Transverse colon (tissue), 4 donors: ENCODE measurements at places on chromosomes 6 and 20. TPM values are rescaled to one million over a fixed set of nuclear protein-coding genes. Genes with fewer than 3 reads are reported as not detected.

The C2 gene
- 7.5 TPM for total RNA-seq

The PTCRA gene
- total RNA-seq: not detected

The COL21A1 gene
- total RNA-seq: 0.40 TPM

The GPX5 gene
- total RNA-seq: not detected

The SAPCD1 gene
- total RNA-seq: not detected

The TEAD3 gene
- total RNA-seq: 67.7 TPM

The OR2B6 gene
- not detected for total RNA-seq

The PCNA gene
- 42.4 TPM for total RNA-seq

The OR2H2 gene
- not detected for total RNA-seq

The MLIP gene
- total RNA-seq: 0.64 TPM

The L3MBTL3 gene
- total RNA-seq: 27.1 TPM

The CAP2 gene
- total RNA-seq: 4.8 TPM

DNA sequence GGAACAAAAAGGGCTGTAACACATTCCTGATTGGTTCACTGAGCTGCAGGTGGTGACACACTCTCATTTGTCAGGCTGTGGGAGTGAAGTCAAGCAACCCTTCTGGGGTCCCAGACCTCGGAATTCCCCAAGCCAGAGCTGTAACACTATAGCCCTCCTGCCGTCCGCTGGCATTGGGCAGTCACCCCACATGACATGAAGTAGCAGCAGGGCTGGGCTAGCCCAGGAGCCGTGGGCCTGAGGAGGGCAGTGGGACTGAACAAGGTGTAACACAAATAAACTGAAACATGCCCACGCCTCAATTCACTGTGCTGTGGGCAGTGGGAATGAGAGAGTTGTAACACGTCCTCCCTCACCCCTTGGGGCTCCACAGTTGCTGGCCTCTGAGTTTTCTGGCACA is 689.1 kb upstream of the EYS start:
- H3K4me3 ChIP-seq: no peak overlapping the region
- no peak for DNase-seq

DNA sequence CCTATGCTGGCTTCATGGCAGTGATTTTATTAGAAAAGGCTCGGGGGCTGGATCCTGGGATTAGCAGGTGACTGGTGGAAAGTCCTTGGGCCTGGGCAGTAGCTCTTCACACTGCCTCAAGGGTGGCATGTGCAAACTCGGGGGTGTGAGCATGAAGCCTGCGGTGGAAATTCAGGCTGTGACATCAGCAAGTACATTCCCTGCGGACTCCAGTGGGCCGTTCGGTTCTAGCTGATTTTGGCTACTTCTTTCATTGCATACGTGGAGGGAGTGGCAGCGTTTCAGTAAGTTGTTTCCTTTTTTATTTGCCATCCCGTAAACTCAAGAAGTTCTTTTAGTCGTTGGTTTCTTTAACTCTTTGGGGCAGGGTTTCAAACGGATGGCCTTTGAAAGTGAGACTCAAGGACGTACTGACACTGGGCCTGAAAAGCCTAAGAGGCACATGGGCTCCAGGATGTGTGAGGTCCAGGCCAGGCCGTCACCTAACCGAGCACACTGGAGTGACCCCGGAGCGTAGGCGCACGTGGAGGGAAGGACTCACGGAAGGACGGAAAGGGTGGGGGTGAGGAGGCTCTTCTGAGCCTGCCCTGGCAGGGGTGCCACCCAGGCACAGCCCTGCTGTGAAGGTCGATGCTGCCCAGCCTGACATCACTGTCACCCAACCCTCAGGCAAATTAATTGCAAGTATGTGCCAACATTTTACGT is 104.0 kb upstream of the FRMD1 start:
- no peaks in the 10 kb centered on the region for H3K27me3 ChIP-seq
- H3K27ac ChIP-seq: no peak overlapping the region
- no peak overlapping the region for H3K4me3 ChIP-seq
- H3K36me3 ChIP-seq: no peaks in the 10 kb centered on the region
- DNase-seq: no peak
- H3K4me1 ChIP-seq: no peaks in the 10 kb centered on the region

GRCh38 chr6:119636060-119636459 is 286.5 kb upstream of the MAN1A1 start:
- no peak overlapping the region for H3K27ac ChIP-seq

GRCh38 chr20:37757550-37757949 is 63.7 kb downstream of the CTNNBL1 start:
- DNase-seq: no peak
- H3K4me1 ChIP-seq: no peaks in the 10 kb centered on the region
- no peaks in the 10 kb centered on the region for H3K27me3 ChIP-seq

GRCh38 chr6:145903356-145904102 is 60.6 kb downstream of the SHPRH start:
- H3K36me3 ChIP-seq: no peaks in the 10 kb centered on the region
- H3K27me3 ChIP-seq: no peaks in the 10 kb centered on the region
- no peak for DNase-seq
- H3K4me3 ChIP-seq: no peak overlapping the region

GRCh38 chr6:147776631-147777213 is 268.2 kb downstream of the SAMD5 start:
- no peak overlapping the region for H3K27ac ChIP-seq
- no peaks in the 10 kb centered on the region for H3K36me3 ChIP-seq
- DNase-seq: no peak
- no peak overlapping the region for H3K4me3 ChIP-seq
- H3K27me3 ChIP-seq: no peaks in the 10 kb centered on the region

DNA sequence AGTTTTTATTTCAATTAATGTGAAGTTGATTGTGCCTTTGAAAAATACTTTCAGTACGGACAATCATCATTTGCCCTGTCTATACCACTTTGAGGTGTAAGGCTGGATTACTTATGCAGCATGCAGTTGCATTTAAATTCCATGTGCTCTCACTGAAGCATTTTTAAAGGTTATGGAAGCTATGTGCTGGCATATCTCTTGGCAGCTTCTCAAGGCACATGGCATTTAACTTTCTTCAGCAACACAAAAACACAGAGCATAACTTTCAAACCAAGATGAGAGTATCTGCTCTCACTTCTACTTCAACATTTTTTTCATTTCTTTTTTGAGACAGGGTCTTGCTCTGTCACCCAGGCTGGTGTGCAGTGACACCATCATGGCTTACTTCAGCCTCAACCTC is 360.6 kb upstream of the RUNX2 start:
- no peaks in the 10 kb centered on the region for H3K36me3 ChIP-seq
- DNase-seq: no peak
- H3K4me1 ChIP-seq: no peaks in the 10 kb centered on the region

DNA sequence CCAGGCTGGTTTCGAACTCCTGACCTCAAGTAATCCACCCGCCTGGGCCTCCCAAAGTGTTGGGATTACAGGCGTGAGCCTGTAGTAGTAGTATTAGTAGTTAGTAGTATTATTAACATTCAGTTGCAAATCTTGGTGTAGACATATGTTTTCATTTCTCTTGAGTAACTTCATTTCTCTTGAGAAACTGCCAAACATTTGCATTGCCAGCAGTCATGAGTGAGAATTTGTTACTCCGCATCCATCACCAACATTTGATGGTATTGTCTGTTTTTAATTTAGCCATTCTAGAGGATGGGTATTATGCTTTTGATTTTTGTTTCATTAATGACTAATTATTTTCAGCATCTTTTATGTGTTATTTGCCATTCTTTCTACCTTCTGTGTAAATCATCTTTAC is 1.5 kb upstream of the ERVFRD-1 start:
- no peaks in the 10 kb centered on the region for H3K36me3 ChIP-seq
- no peaks in the 10 kb centered on the region for H3K4me1 ChIP-seq
- DNase-seq: no peak
- H3K4me3 ChIP-seq: no peak overlapping the region

DNA sequence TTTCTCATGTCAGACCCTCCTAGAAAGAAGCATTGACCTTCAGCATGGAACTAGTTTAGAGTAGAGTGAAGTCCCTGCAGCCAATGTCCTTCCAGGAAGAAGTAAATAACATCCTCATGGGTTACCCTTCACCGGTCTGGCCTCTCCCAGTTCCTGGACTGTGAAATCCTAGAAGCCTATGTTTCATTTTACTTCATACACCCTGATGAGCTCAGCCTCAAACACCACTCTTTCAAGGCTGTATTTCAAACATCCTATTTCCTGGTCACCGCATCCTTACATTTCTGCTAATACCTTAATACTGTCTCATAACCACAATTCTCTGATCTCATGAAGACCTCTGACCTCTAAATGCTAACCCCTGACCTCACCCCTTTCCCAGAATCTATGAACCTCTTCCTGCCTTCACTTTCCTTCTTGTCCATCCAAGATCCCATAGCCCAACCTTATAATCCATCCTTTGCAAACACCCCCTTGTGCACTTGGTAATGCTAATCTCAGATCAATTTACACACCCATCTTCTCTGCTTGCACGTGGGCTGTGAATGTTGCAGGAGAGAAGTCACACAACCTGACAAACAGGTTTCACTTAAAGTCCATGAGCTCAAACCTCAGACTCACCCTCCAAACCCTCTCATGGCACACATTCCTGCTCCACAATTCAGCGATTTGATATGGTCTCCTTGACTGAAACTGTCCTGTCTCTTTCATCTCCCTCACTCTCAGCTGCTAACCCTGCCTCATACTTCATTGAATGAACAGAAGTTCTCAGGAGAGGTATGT is 30.2 kb downstream of the SLC2A10 start:
- no peak overlapping the region for H3K27ac ChIP-seq
- H3K4me1 ChIP-seq: no peaks in the 10 kb centered on the region
- no peak for DNase-seq
- no peaks in the 10 kb centered on the region for H3K36me3 ChIP-seq

DNA sequence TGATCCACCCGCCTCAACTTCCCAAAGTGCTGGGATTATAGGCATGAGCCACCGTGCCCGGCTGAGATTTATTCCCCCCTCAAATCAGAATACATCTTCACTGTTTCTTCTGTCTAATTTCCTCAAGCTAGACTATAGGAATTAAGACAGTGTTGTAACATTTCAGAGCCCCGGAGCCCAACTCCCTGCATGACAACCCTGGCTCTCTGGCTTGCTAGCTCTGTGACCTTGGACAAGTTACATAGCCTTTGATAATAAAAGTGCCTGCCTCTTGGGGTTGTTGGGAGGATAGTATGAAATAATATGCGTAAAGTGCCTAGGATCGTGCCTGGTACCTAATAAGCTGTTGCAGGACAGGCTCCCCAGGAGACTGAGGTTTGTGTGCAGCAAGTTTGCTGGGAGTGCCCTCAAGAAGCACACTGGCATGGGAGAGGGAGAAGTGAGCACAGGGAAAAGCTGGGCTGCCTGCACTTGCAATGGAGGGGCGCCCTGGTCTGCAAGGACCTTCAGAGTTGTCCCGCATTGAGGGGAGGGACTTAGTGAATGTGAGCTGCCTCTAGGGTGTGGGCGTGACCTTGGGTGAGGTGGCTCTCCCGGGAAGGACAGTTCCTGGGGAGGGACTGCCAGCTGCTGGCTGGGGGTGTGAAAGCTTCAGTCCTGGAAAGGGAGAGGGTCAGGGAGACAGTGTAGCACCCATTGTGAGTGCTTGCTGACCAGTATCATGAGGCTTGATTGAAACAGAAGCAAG is 43.4 kb downstream of the TAF8 start:
- no peaks in the 10 kb centered on the region for H3K27me3 ChIP-seq
- H3K27ac ChIP-seq: no peak overlapping the region
- no peaks in the 10 kb centered on the region for H3K36me3 ChIP-seq
- DNase-seq: peak; percentile 50
- H3K4me3 ChIP-seq: no peak overlapping the region

- no peaks in the 10 kb centered on the region for H3K4me1 ChIP-seq
- peak; percentile 43 for DNase-seq
- H3K27me3 ChIP-seq: no peaks in the 10 kb centered on the region
- H3K36me3 ChIP-seq: no peaks in the 10 kb centered on the region
Measured at GRCh38 chr6:35311390-35312075, 13.9 kb downstream of the DEF6 start.

- DNase-seq: no peak
- peaks cover 5% of the 10 kb centered on the region for H3K27me3 ChIP-seq
- no peak overlapping the region for H3K4me3 ChIP-seq
- H3K36me3 ChIP-seq: no peaks in the 10 kb centered on the region
- H3K4me1 ChIP-seq: no peaks in the 10 kb centered on the region
Measured at GRCh38 chr6:79755967-79756366, 124.8 kb downstream of the SH3BGRL2 start.

DNA sequence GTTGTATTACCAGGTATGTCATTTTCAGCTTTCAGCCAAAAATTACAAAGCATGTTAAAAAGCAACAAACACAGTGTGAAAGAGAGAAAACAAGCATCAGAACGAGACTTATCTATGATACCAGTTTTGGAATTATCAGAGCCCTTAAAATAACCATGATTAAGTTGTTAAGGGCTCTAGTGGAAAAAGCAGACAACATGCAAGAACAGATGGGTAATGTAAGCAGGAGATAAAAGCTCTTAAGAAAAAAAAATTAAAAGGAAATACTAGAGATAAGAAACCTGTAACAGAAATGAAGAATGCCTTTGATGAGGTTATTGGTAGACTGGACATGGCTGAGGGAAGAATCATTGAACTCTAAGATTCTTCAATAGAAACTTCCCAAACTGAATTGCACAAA is 127.5 kb upstream of the SCGN start:
- H3K27me3 ChIP-seq: no peaks in the 10 kb centered on the region
- no peaks in the 10 kb centered on the region for H3K36me3 ChIP-seq
- no peaks in the 10 kb centered on the region for H3K4me1 ChIP-seq
- no peak overlapping the region for H3K27ac ChIP-seq
- DNase-seq: no peak

DNA sequence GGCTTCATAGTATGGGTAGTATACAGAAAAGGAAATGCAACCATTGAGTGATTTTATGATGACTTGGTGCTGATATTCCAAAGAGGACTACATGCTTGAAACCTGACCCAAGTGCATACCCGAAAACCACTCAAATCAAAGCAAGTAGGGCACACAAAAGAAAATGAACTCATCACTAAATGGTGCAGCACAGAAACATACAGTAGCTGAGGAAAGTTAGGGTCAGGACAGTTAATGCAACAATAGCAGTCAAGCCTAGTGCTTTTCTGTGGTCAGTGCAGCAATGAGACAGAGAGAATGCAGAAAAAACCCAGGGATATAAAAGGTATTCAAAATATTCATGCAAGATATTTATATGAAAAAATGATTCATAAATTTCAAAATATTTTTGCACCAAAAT is 711.1 kb downstream of the EPHA7 start:
- no peaks in the 10 kb centered on the region for H3K4me1 ChIP-seq
- no peak overlapping the region for H3K4me3 ChIP-seq
- no peaks in the 10 kb centered on the region for H3K36me3 ChIP-seq

DNA sequence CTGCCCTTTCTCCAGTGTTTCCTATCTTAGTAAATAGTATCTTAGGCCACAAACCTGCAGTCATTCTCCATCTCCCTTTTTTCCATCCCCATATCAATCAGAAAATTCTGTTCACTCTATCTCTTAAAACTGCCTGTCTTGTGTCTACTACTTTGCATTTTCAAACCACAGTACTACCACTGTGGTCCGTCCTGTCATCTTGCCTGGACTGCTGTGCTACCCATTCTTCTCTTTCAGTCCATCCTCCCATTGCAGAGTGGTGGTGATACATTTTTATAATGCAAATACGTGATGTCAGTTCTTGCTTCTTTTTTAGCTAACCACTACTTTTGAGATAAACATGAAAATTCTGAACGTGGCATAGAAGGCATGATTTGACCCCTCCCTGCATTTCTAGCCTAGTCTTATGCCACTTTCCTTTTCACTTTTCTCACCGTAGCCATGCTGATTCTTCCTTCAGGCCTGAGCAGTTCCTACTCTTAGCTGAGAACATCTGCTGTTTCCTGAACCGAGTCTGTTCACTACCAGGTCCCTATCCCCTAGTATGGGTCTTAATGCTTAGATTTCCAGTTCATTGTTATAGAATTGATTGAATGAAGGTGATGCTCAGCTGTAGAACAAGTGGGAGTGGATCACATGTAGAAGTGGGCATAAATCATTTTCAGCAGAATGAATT is 13.8 kb downstream of the TBPL1 start:
- DNase-seq: no peak
- H3K4me1 ChIP-seq: peaks cover 33% of the 10 kb centered on the region
- no peaks in the 10 kb centered on the region for H3K27me3 ChIP-seq

GRCh38 chr6:43703512-43704429 is 16.2 kb upstream of the MRPS18A start:
- H3K4me3 ChIP-seq: no peak overlapping the region
- H3K27me3 ChIP-seq: no peaks in the 10 kb centered on the region
- peaks cover 23% of the 10 kb centered on the region for H3K4me1 ChIP-seq
